ENCODE measurements at places on chromosomes 2 and 18.

DNA sequence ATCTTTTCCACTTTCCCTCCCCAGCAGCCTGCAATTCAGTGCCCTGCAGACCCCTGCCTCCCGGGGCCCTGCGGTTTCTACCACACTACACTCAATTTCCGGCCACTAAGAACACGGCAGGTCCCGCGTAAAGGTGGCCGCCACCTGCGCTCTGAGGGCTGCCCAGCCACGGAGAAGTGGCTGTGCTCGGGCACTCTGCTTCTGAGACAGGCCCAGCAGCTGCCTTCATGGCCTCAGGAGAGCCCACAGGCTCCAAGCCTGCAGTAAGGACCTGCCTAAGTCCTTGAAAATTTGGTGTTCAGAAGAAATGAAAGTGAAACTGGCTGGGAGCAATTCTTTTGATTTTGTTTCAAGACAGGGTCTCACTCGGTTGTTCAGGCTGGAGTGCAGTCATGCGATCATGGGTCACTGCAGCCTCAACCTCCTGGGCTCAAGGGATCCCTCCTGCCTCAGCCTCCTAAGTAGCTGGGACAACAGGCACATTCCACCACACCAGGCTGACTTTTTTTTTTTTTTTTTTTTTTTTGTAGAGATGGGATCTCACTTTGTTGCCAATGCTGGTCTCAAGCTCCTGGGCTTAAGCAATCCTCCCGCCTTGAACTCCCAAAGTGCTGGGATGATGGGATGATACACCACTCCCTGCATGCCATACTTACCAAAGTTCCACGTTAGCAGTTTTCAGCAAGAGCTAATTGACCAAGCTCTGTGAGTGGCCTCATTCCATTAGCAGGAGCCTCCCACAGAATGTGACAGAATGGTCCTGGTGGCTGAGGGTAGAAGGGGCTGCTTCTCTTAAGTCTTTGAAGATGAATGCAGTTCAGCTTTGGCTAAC is 14.6 kb upstream of the ALPP start:
- DNase-seq = no peak

DNA sequence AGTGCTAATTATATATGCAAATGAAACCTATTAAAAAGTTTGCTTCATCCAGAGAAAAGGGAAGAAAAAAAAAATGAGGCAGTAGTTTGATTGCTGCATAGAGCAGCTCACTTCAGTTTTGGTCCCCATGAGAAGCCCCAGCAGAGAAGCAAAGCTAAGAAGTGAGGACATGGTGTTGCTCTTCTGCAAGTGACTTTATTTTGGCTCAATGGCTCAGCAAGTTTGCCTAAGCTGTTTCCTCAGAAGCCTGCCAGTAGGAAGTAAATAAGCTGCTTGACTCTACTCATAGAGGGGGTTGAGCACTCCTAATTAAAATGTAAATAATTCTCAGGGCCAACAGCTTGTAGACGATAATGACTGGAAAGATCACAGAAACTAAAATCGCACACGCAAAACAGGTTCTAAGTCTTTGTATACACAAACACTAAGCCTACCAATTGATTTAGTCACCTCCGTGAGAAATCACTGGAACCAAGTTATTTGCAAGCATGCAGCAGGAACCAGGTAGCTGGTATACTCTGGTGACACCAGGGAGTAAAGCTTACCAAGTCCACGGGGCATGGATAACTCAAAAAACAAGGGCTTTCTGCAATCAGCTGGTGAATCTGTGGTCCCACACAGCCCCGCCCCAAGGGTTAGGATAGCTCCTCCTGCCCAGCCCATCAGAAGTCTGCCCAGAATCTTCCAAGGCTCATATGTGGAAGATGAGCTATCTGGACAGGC is 39.7 kb upstream of the NABP1 start:
- DNase-seq = peak; percentile 52

DNA sequence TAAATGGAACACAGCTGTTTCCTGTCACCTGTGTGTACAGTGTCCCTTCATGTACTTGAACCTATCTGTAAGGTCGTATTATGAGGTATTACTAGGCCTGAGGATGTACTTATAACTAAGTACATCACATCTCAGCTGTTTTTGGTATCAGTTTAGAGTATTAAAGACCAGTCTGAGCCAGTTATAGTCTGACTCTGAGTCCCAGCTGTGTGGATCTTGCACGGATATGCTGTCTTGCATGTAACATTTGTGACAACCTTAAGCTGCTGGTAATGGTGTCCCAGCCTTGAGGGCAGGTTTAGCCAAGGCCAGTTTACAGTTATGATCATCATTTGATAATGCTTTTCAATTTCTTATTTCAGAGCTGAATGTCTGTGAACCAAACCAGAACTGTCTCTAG is 496.3 kb downstream of the SLC4A3 start:
- DNase-seq = no peak

DNA sequence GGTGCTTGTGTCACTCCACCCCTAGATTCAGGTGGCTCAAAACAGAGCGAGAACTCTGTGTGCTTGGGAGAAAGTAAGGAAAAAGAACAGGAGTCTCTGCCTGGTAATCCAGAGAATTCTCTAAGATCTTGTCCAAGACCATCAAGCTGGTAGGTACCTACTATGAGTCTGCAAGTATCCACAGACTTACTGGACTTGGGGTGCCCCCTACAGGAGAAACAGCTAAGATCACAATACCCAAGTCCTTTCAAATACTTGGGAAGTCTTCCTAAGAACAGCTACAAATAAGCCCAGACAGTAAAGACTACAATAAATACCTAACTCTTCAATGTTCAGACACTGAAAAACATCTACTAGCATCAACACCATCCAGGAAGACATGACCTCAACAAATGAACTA is 1143.6 kb upstream of the ACVR2A start:
- DNase-seq = no peak

- DNase-seq = no peak
Measured at GRCh38 chr2:100529900-100530299, 32.9 kb upstream of the PDCL3 start.
